ENCODE measurements at places on chromosomes 13 and 19.

DNA sequence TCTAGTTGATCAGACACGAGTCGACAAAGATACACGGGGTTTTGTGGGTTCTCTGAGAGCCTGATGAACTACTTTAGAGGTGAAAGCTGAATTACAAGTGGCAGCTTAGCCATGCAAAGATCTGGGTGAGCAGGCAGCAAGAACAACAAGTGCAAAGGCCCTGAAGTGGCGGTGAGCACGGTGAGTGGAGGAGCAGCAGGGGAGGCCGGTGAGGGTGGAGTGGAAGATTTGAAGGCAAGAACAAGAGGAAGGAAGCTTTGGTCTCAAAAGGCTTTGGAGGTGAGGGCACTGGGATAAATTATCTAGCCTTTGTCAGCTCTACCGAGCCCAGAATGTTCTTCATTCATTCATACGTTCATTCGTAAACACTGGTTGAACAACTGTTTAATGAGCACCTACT lies 1.4 kb downstream of the ZNF865 start:
- DNase-seq = no peak

DNA sequence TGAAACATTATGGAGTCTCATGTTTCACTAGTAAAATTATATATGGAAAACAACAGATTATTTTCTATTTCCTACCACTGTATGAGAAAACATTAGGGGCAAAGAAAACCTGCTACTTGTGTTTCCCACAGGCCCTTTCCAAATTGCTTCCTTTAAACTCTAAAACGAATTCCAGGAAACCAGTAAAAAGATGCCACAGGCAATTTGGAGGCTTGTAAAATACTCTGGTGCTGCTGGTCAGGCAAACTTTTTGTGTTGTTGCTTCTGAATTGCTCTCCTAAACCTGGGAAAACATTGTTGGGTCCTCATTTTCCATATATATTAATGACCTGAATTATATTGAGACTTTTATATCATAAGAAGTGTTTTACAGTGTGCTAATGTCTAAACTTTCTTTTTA lies 141.5 kb downstream of the TDRD3 start:
- DNase-seq = no peak

GRCh38 chr13:112056739-112057438 lies 10.1 kb upstream of the SOX1 start:
- DNase-seq = no peak

DNA sequence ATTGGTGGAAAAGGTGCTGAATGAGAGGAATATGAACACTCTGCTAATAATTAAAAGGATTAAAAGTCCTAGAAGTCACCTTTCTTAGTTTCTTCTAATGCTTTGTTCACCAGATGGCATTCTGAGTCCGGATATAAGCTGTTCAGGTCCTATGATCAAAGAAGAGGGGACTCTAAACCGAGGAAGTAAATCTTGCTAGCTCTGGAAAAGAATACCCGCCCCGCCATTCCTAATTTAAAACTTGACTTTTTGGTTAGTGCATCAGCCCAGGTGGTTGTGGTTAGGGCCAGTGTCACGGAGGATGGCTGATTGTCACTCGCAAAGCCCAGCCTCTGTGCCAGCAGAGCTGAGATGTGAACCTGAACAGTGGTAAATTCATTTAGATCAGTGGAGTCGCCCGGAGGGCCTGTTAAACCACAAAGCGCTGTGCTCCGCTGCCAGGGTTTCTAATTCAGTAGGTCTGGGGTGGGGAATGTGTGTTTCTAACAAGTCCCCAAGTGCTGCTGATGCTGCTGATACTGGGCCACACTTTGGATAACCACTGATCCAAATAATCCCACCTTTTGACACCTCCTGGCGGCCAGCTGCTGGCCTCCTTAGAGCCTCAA lies 425.4 kb downstream of the DCT start:
- no peak for DNase-seq

DNA sequence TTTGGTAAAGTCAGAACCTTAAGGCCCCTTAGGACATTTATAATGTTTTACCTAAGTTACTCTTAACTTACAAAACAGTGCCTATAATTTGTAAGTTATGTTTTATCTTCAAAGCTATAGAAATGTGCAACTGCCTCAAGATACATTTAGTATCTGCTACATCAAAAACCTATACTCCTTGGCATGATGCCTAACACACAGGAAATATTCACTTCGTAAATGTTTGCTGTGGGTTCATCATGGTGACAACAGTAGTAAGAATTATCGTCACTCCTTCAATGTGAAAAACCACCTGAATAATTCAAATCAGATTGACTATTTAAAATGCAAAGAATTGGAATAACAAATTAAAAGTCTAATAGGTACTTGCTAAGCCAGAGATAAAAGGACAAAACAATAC lies 184.1 kb downstream of the DIAPH3 start:
- no peak for DNase-seq

GRCh38 chr13:79590394-79590676 lies 109.4 kb downstream of the NDFIP2 start:
- no peak for DNase-seq

- DNase-seq = no peak
Observed at GRCh38 chr19:40726279-40726678, 9.4 kb downstream of the ITPKC start.

DNA sequence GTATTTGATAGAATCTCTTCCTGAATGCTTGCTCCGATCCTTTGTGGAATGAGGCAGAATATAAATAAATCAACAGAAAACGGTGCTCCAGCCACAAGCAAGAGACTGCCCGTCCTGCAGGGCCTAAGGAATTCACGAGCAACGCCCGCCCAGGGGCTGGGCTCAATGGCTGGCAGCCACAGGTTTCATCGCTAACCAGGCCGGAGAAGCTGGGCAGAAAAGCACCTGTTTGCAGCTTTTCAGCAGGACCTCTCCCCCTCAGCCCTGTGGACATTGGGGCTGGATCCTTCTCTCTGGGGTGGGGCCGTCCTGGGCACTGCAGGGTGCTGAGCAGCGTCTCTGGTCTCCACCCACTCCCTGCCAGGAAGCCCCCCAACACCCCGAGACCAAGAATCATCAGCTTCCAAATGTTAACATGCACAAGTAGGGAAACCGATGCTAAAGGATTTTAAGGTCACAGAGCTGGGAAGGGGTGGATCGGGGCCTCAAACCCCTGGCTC lies 102.5 kb downstream of the GADD45B start:
- peak; percentile 52 for DNase-seq

GRCh38 chr13:55999709-56000108 lies 1141.0 kb upstream of the PRR20A start:
- no peak for DNase-seq

DNA sequence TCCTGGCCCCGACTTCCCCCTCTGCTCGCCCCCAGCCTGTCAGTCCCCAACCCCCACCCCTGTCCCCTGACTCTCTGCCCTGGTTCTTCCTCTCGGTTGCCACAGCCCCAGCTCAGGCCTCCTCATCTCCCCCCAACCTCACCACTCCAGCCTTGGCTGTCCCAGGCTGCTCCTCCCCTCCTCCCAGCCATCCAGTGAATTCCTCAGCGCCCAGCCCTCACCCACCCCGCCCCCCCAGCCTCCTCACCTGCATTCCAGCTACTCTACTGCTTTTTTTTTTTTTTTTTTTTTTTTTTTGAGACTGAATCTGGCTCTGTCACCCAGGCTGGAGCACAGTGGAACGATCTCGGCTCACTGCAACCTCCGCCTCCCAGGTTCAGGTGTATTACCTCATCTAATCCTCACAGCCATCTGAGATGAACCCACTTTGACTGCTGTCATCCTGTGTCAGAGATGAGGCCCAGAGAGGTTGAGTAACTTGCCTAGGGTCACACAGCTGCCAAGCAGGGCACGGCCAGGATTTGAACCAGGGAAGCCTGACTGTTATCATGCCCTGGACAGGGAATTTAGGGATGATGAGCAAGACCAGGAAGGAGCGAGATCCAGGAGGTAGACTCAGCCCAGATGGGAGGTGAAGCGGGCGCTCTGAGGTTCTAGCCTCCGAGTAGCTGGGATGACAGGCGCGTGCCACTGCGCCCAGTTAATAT lies 2.6 kb downstream of the SULT2B1 start:
- peak; percentile 77 for DNase-seq

DNA sequence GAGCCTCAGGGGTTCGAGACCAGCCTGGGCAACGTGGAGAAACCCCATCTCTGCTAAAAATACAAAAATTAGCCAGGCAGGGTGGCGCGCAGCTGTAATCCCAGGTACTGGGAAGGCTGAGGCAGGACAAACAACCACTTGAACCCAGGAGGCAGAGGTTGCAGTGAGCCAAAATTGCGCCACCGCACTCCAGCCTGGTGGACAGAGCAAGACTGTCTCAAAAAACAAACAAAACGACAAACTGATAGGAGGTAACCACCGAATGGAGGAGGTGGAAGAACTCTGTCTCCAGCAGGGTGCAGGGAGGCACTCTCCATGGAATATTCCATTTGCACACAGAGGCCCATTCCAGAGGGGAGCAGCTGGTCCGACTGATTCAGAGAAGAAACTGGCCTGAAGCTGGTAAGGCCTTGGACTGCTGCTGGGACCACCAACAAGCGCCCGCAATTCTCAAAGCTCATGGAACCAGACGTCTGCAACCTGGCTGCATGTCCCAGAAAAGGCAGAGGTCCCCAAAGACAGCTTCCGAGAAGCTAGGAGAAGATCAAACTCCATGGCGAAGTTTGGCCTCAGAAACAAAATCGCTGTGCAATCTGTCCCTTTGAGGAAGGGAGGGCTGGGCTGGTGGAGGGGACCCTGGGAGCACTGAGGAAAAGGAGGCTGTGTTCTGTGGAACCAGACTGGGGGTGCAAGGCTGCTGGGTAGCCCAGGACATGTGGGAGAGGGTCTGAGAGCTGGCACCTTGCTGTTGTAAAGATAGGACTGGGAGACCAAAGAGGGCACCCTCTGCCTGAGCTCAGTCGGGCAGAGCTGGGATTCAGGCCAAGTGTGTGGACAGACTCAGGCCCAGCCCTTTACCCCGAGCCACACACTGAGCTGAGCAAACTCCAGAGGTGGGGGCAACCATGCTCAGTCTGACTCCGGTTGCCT lies 35.2 kb downstream of the SLC25A42 start:
- no peak for DNase-seq

GRCh38 chr19:50224986-50225747 lies 21.7 kb downstream of the MYH14 start:
- DNase-seq = no peak

DNA sequence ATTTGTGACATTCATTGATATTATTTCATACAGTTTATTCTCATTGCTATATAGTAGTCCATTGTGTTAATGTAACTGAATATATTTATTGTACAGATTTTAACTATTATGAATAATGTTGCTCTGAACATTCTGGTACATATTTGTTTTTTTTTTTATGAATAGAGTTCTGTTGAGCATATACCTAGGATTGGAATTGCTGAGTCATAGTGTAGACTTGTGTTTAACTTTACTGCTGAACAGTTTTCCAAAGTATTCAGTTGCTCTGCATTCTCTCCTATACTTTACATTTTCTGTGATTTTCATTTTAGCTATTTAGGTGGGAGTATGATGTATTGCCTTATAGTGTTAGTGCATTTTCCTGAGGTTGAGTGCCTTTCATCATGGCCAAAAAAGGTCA lies 97.5 kb downstream of the MAB21L1 start:
- no peak for DNase-seq

GRCh38 chr19:39818626-39819097 lies 15.3 kb downstream of the DYRK1B start:
- DNase-seq = no peak

DNA sequence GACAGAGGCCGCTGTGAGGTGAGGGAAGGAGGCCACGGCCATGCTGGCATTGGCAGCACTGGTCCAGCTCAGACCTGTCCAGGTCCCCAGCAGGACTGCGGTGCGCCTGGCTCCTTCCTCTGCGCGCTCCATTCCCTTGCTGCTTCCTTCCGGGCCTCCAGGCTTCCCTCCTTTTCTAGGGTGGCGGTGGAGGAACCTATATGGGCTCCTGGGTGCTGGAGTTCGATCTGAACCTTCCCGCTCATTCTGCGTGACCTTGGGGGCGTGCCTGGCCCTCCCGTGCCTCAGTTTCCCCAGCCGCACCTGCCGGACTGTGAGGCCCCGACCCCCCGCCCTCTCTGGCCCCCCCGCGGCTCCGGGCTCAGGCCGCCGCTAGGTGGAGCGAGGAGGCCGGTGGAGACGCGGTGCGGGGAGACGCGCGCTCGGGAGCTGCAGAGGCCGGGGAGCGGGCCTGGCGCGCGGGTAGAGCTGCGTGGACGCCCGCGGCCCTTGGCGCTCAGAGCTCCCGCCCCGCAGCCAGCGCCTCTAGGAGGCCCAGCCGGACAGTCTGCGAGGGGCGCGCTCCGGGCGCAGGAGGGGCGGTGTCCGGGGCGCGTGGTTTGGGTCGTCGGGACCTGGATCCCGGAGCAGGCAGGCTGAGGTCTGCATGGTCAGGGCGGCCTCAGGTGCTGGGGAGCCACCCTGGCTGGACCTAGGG lies 29.9 kb downstream of the EFNA2 start:
- no peak for DNase-seq

DNA sequence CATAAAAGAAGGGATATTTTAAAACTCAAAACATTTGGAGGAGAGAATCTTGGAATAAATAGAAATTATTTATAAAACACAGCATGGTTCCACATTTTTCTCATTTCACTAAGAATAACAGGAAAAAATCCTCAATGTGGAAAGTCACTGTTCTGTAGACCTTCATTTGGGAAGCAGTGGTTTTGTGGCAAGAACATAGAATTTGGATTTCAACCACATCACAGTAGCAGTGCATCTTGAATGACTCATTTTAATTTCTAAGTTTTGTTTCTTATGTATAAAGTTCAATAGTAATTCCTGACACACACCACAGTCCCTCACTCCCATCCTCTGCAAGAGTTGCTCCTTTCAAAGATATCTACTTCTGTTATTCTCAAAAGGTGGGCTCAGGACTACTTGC lies 264.0 kb downstream of the ENOX1 start:
- no peak for DNase-seq

- DNase-seq = no peak
Observed at GRCh38 chr13:97979051-97979450, 25.6 kb downstream of the IPO5 start.

DNA sequence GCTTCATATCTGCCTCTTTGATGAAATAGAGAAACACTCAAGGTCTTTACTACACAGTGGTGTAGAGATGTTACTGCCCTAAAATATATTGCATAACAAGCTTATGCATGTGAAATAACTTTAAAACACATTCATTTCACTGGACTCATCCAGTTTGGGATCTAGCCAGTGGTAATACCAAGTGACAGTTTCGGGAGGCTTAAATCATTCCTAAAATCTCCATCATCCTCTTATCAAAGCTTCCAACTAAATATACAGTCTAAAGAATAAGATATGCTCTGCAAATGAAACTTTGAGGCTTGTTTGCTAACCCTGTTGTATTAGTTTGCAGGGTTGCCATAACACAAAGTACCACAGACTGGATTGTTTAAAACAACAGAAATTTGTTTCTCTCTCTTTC lies 52.8 kb downstream of the THSD1 start:
- no peak for DNase-seq

- DNase-seq = no peak
Observed at GRCh38 chr13:39596685-39597084, 6.3 kb downstream of the LHFPL6 start.
